MM.1S (cell line): ENCODE measurements at places on chromosomes 2 and 18.
A peak's percentile ranks its signal among the peaks of the same experiment; 100 is the strongest.

DNA sequence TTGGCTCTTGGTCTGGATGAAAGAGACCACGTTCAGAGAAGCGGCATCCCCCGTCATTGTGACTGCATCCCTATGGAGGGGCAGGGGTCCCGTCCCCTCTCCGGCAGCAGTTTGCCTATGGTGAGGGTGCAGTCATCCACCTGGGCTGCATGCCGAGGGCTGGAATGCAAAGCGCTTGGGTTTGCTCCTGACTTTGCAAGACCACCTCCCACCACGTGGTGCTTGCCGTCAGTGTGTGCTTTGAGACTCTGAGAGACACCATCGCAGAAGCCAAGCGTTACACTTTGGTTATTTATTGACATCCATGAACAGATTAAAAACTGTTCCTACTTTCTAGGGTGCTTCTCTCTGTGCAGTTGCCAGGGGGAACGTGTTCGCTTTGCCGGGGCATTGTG lies 59.5 kb downstream of the SH3RF3 start:
- no peak for DNase-seq

DNA sequence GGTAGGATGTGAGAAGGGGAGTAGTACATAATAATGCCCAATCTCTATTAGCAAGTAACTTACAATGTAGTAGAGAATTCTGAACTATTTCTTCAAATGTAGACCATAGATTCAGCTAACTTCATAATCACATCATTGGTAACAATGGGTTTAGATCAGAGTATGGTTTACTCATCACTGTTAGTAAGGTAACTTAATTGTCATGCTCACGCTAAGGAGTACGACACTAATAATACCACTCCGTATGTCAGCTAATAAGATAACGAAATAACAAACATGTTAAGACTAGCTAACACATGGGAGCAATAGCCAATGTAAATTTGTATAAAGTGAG lies 56.4 kb upstream of the CCDC141 start:
- no peak for DNase-seq

DNA sequence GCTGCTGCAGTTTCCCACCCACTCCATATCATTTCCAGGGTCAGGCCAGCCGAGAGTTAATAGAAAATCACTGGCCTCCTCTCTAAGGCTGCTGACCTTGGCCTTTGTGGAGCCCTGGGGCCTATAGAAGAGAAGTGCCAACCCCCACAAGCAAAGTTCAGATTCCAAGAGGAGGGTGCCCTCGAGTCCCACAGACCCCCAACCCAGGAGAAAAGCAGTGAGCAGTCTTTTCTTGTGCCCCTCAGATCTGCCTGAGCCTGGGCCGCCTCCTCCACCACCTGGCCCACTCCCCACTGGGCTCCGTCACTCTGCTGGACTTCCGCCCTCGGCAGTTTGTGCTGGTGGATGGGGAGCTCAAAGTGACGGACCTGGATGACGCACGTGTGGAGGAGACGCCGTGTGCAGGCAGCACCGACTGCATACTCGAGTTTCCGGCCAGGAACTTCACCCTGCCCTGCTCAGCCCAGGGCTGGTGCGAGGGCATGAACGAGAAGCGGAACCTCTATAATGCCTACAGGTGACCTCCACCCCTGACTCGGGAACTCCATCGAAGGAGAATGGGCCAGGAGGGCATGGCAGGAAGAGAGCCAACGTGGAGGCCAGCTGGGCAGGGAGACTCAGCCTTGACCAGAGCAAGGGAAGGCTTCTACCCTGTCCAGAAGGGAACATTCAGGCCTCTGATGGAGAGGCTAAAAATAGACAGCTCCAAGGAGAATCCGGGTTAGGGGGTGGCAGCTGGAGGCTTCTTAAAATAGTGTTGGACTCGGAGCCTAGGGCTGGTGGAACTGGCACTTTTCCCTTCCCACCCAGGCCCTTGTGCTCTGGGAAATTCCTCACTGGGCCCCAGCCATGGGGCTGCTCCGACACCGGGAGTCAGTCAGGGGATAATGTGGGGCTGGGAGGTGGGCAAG lies 6.2 kb downstream of the PKDCC start:
- no peak for DNase-seq

GRCh38 chr2:56680971-56681631 lies 497.3 kb downstream of the CCDC85A start:
- DNase-seq, result no peak

- peak; percentile 56 for DNase-seq
These were observed 13.5 kb downstream of the CBLN2 start for GRCh38 chr18:72530622-72531021.

- no peak for DNase-seq
These were observed 289.4 kb downstream of the CMPK2 start for GRCh38 chr2:6576302-6576701.

DNA sequence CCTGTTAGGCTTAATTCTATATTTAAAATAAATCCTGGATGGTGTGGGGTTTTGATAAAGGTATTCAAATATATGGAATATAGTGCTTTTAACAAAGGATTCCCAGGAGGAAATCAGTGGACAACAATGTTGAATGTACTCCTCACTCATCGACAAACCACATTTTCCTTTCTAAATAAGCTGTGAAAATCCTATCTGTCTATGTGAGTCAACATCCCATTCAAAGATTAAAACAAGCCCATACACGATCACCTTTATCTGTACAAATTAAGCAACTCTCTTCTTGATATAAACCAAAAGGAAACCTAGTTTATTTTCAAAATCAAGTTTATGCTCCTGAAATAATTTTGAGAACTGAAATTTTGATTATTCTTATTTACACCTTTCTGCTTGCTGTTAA lies 153.4 kb downstream of the ERBB4 start:
- no peak for DNase-seq

DNA sequence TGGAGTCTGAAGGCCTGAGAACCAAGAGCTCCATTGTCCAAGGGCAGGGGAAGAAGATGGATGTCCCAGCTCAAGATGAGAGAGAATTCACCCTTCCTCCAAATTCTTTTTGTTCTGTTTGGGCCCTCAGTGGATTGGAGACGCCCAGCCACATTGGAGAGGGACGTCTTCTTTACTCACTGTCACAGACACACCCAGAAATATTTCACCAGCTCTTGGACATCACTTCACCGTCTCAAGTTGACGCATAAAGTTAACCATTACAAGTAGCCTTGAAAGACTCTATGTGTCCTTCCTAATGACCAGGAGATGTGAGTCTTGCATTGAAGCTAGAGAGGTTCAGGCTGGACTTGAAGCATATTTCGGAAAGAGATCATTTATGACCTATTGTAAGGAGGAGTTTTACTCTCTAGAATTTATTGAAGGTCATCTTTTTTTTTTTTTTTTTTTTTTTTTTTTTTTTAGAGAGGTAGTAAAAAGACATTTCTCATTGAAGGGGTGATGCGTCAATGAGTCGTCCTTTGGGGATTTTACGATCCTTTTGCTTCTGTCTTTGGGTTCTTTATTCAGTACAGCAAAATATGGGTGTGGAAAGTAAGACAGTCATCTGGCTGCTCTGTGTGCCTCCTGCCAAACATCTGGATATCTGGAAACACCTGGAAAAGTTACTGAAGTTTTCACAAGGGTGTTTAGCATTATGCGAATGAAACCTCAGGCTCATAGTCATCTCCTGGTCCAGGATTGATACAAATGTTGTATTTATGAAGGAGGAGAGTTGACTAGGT lies 118.1 kb downstream of the PRPF40A start:
- no peak for DNase-seq

DNA sequence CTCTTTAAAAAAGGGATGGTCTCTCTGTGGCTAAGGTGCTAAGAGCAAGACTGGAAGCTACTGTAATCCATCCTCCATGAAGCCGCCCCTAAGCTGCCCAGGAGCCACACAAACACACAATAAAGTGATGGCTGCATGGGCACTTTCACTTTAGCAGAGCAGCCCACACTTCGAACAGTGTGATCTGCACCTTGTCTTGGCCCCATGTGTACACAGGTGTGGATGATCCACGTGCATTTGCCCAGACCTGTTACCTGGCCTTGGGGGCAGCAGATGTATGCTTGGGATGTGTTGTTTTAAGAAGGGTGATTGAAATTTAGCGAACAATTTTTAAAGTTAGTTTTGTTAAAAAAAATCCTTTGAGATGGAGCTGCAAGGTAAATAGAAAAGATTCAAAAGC lies 39.9 kb downstream of the TMEM178A start:
- DNase-seq, result no peak

DNA sequence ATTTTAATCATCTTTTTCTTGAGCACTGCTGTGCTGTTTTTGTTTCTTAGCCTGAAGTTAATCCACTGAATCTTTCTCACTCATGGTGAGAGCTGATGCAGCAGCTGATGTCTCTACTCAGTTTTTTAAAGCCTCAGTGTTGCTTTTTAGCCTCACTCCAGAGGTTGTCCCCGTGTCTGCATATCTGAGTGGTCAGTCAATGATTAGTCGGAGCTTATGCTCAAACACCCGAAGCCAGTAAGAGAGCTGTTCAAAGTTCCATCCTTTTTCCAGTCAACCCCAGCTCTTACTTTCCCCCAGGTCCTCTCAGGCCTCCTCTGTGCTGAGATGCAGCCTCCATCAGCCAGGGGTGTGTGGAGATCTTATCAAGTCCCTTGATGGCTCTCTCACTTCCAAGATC lies 81.1 kb downstream of the MBOAT2 start:
- DNase-seq, result no peak

- DNase-seq, result peak; percentile 51
These were observed 24.3 kb downstream of the INPP5D start for GRCh38 chr2:233084488-233084887.

- DNase-seq, result no peak
These were observed 169.8 kb downstream of the TNS1 start for GRCh38 chr2:217832987-217833386.

GRCh38 chr2:197975931-197976519 lies 171.6 kb downstream of the PLCL1 start:
- no peak for DNase-seq

GRCh38 chr2:37877457-37878315 lies 47.4 kb upstream of the RMDN2 start:
- DNase-seq, result peak; percentile 63

- no peak for DNase-seq
These were observed 14.1 kb upstream of the MSH2 start for GRCh38 chr2:47388888-47389287.

DNA sequence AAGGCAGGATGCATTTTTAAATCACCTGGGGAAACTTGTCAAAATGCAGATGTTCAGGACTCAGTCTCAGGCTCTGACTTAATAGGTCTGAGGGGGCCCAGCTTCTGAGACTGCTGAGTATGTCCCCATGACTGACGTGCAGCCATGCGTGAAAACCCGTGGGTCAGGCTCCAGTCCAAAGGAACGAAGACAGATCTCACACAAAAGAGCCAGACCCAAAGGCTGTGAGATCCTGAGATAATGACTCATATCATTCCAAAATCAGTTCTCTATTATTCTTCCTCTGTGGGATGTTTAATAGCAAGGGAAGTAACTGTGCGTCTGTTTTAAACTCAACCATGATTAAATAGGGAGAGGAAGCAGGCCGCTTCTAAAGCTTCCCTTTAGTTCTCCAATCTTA lies 107.4 kb upstream of the ACAA2 start:
- DNase-seq, result no peak

DNA sequence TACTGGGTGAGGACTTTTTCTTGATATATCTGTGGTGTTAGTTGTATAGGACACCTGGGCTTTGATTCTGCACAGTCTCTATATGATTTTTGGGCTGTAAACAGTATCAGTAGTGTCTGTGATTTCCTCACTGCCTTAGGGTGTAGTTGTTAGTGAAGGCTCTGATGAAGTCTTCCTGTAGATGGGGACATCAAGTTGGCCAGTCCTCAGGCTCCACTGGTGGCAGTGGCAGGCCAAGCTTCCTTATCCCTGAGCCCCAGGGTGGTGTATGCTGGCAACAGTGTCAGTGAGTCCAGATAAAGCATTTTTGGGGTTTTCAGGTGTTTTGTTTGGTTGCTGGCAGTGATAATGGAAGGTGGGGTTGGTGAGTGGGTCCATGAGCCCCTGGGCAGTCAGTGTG lies 961.4 kb downstream of the DSC3 start:
- no peak for DNase-seq

DNA sequence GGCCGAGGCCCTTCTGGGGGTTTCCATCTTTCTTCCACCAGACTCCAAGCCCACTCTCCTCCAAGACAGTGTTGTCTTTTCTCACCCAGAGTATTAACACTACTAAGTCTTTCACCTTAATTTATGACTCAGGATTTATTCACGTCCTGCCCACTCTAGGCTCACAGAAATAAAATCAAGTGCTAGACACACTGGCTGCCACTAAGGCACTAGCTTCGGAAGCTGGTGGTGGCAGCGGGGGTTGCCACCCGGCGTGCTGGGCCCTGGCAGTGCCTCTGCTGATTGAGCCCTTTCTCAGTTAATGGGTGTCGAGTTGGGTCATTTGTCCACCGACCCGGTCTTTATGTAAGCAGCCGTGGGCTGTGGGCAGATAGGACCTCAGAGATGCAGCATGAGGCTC lies 93.6 kb upstream of the FZD5 start:
- DNase-seq, result no peak

DNA sequence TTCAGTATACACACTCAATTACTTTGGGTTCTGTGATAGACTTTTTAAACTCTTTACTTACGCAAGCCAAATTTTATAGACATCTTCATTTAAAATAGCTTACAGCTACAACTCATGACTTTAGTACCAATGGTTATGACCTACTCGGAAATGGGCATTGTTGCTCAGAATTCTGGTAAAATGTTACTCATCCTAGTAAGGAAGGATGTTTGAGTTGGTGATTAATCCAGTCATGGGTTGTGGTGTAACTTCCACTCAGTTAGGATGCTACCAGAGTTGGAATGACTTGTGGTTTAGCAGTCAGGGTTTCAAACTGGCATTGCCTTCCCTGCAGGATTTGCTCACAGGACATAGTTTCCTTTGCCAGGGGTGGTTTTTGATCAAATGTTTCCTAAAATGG lies 7.4 kb upstream of the NPC1 start:
- DNase-seq, result no peak

- no peak for DNase-seq
These were observed 1594.5 kb upstream of the PIK3C3 start for GRCh38 chr18:40360558-40360957.

DNA sequence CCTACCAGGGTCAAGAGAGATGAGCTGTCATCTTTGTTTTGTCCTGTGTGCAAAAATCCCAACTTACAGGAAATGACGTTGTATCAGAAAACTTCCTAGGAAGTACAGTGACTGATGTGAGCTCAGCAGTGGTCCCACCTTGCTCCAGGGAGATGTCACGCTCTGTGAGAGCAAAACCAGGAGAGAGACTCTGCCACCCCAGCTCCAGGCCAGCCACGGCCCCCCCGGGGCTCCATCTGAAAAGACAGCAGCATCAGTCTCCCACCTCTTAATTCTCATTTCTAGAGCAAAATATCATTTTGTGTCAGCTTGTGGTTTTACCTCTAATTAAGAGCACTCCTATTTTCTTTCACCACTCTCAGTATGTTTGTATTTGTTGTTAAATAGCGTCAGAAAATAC lies 57.5 kb downstream of the MYL12B start:
- DNase-seq, result no peak

- no peak for DNase-seq
These were observed 62.0 kb upstream of the CAB39 start for GRCh38 chr2:230650585-230651137.

- DNase-seq, result no peak
These were observed 23.7 kb downstream of the ASB1 start for GRCh38 chr2:238450440-238450861.
